Activated CD4-positive, CD25-positive, alpha-beta regulatory T cell (primary cell): ENCODE measurements at places on chromosomes 12 and 14.

DNA sequence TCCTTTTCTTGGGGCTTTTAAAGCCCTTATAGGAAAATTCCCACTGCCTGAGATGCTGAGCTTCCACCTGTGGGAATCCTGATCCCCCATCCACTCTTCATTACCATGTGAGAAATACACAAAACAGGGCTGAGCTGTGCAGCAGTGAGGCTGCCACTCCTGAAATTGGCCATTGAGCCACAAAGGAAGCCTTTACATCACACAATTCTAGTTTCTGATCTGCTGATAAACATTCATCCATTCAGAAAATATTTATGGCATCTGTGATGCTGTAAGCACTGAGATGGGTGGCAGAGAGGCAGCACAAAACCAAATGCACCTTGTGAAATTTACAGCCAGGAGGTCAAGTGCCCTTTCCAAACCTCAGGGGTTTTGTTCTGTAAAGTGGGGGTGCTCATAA lies 26.2 kb upstream of the CMKLR1 start:
- no peak for DNase-seq

- DNase-seq: no peak
Measured at GRCh38 chr12:24378548-24379407, 429.3 kb upstream of the SOX5 start.

DNA sequence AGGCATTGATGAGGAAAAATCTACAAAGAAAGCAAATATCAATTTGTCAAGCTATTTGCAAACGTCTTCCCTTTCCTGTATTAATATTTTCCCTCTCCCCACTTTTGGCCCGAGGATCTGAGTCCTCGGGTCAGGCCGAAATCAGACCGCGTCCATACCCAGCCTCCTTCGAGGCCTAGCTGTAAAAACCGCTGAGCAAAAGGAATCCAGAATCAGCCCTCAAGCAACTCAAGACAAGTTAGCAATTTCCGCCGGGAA lies 353 bp upstream of the MAPK1IP1L start:
- DNase-seq: no peak

DNA sequence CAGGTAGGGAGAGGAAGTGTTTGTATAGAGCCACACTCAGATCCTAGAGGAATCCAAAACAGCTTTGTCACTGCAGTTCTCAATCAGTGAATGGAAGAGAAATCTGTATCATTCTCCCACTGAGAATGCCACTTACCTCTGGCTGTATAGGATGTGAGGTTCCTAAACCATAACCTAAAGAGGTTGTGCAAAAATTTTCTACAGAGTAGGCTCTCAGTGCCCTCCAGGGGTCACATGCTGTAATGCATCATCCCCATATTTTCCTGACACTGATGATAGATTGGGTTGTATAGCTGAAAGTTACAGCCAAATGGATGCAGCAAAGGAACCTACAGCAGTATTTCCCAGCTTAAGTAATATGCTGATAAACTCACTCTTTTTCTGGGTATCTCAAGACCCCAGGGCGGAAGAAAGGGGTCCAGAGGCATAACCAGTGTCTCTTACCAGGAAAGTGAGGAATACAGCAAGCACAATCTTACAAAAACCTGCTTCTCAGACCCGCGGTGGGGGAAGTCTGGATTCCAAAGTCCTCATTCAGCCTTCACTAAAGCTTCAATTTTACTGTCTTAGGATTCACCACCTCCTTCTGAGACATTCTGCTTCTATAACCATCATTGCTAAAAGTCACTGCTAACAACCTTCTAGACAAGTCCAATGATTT lies 3.8 kb downstream of the BCDIN3D start:
- no peak for DNase-seq

GRCh38 chr12:82523996-82524395 lies 162.7 kb upstream of the TMTC2 start:
- DNase-seq: no peak

- DNase-seq: no peak
Measured at GRCh38 chr12:62632411-62632918, 165.8 kb downstream of the MON2 start.

DNA sequence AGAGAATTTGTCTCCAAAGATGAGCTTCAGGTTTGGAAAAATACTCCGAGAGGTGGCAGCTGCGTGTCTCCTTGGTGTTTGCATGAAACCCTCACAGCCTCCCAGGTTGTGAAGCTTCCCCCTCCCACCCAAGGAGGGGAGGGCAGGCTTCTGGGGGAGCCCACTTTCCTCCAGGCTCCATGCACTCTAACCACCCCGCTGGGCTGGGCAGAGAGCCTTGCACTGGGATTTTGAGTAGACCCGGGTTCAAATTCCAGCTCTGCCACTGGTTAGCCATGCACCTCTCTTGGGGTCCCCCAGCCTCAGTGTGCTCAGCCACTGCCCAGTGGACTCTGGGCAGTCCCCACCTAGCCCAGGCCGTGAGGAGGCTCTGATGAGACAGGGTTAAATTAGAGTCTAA lies 4.3 kb upstream of the DLK1 start:
- DNase-seq: no peak

DNA sequence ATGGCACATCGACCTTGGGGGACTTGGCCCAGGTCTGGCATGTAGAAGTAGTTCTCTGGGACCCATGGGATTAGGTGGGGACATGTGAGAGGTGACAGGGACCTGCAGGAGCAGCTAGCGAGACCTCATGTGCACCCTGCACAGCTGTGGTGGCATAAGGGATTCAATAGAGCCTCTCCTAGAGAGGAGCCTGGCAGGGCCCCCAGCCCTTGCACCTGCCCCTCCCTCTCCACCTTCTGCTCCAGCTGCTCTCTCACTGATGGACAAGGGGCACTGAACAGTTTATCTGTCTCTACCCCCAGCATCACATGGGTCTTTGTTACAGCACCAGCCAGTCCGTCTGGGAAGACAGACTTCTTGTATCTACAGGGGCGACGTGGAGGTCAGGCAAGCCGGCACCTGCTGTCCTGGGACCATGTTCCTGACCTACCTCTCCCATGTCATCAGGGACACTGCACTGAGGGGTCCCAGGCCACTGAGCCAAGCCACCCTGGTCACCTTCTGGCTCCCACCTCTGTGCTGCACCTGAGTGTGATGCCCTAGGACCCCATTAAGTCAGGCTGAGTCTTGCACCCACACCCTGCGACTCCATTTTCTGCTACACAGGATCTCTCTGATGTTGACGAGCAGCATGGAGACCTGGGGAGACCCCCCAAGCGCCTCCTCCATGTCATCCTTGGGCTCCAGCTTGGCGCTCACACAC lies 32.6 kb downstream of the DDX11 start:
- no peak for DNase-seq

- no peak for DNase-seq
Measured at GRCh38 chr14:70257526-70257925, 68.8 kb upstream of the SLC8A3 start.

GRCh38 chr12:103493199-103493598 lies 2.6 kb downstream of the C12orf42 start:
- no peak for DNase-seq

DNA sequence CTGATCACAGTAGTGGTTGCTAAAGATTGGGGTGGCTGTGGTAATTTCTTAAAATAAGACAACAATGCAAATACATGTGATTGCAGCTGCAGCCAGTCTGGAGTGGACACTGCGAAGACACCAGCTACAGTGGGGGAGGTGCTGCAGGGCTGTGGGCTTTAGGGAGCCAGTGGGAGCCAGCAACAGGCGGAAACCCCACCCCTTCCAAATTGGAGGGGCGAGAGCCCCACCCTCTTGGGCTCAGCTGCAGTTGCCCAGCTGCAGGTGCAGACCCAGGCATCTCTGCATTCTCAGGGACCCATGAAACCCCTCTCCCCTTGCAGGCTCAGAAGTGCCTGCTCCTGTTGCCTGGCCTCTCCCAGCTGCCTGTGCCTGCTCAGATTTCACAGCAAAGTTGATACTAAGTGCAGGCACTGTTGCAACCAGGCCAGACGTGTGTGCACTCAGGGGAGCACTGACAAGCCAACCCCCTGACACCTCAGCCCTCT lies 104.8 kb downstream of the MYF5 start:
- DNase-seq: no peak

GRCh38 chr14:33689680-33690079 lies 261.2 kb downstream of the EGLN3 start:
- DNase-seq: no peak

DNA sequence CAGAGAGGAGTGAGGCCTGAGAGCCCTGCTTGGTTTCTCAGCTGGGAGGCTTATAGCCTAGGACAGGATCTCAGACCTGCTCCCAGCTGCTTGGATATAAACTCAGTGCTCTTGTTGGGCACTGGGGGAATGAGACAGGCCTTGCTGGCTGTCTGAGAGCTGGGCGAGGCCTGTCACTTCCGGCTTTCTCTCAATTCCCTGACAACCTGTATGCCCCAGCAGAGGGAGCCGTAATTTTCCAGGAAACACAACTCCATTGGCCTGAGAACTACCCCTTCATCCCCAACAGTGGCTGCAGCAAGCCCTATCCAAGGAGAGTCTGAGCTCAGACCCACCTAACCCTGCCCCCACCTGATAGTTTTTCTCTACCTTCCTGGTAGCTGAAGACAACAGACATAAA lies 258.3 kb upstream of the STXBP6 start:
- DNase-seq: no peak

DNA sequence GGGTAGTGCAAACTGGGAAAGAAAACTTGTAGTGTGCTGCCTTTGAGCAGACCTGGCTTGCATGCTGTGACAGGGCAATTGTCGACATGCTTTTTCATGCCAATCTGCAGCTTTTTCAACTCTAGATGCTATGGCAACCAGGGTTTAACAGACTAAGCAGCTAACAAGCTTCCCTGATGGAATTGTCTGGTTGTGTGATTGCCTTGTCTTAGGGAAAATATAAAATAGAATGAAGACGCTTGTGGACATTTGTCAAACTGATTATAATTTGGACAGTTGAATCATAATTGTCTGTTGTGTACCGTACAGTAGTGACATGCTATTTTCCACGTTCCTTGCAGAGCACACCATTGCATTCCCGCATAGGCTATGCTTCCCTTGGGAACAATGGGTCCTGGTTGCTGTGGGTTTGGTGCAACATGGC lies 113.0 kb downstream of the FOXG1 start:
- no peak for DNase-seq

DNA sequence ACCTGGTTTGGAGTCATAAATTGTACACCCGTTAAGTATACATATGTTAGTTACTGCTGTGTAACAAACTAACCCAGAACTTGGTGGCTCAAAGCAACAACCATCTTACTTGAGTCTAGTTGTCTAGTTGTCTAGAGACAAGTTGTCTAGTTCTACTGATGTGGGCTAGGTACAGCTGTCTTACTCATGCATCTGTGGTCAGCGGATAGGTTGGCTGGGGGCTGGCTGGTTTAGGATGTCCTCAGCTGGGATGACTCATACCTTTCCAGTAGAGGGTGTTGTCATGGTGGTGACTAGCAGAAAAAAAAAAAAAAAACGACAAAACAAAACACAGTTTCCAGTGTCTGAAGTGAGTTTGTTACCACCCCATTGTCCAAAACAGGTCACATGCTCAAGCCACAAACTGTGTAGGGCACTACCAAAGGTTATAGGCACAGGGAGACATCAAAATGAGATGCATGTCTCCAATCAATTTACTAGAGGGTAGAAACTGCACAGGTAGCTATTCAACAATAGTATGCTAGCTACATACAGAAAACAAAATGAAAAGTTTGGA lies 680.3 kb downstream of the MED13L start:
- no peak for DNase-seq

GRCh38 chr12:56315249-56315621 lies 553 bp downstream of the CNPY2 start:
- DNase-seq: no peak

DNA sequence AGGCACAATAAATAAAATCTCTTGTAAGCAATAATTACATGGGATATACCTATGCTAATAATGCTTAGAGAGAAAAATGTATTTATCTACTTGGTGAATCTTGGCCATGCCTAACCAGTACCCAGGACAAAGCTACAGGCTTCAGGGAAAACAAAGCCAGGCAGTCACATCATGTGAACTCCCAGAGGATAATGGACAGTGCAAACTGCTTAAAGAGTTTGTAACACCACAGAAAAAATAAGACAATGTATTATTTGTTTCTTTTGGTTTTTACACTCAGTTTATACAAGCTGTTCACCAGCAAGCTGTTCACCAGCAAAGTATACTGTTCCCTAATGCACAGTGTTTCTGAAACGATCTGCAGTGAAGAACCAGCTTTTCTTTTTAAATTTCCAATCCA lies 38.0 kb downstream of the DICER1 start:
- no peak for DNase-seq

DNA sequence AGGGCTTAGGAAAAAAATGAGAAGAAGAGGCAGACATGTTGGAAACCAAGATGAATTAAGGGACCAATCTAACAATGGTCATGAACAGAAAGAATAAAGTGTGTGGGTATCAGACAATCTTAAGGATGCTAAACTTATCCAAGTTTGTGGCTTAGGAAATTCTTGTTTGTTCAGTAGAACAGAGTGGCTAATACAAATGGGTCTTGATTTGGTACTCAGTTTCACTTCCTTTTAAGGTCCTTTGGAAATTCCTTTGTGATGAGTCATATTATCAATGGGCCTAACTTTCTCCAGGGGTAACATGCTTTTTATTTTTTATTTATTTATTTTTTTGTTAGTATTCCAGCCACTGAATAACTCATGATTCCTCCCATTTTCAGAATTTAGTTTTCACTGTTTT lies 1154.7 kb upstream of the FLRT2 start:
- no peak for DNase-seq

GRCh38 chr14:69259527-69260189 lies at the start of gene GALNT16:
Gene GALNT16 (plus strand): TSS chr14:69260158. CDS start chr14:69260291, 133 bp downstream.
- no peak for DNase-seq

DNA sequence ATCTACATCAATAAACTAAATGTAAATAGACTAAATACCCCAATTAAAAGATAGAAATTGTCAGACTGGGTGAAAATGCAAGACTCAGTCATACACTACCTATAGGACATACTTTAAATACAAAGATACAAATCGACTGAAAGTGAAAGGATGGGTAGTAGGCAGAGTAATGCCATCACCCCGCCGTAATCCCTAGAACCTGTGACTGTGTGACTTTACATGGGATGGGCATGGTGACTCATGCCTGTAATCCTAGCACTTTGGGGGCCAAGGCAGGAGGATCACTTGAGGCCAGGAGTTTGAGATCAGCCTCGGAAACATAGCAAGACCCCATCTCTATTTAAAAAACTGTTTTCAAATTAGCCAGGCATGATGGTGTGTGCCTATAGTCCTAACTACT lies 2.6 kb upstream of the EVL start:
- no peak for DNase-seq

GRCh38 chr12:128969480-128970055 lies 116.3 kb downstream of the GLT1D1 start:
- no peak for DNase-seq

- DNase-seq: no peak
Measured at GRCh38 chr14:71142375-71143038, 235.2 kb downstream of the PCNX1 start.

DNA sequence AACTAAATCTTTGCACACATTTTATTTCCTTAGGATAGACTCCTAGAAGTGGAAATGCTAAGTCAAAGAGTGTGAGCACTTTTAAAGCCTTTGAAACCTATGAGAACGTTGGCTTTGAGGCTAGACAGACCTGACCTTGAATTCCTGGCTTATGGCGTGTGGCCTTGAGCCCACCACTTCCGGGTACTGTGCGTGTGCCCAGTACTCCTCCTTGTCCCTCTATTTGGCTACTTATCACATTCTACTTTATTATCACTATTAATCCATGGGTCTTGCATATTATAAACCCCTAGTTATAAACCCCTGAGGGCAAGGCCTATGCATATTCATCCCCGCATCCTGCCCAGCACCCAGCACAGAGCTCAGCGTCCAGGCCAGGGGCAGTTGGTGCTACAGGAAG lies 26.0 kb upstream of the CD27 start:
- no peak for DNase-seq
